Hematopoietic multipotent progenitor cell treated with erythropoietin and hydrocortisone succinate and interleukin-3 and kit ligand, for 6 days (in vitro differentiated cells): ENCODE measurements at places on chromosomes 16 and 17.

DNA sequence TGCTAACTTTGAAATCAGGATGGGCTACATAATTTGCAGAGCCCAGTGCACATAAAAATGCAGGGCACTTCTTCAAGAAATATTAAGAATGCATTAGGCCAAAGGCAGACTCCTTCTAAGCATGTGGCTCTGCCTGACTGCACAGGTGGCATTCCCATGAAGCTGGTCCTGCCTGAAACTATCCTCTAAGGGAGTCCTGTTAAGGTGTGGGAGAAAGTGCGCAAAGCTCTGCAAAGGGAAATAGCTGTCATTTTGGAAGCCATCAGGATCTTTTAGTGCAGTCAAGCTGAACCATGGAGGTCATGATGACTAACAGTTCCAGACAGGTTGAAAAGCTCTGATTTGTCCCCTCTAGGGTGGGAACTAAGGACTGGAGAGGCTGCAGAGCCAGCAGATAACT is 41.9 kb upstream of the CRHR1 start:
- no peak for DNase-seq

DNA sequence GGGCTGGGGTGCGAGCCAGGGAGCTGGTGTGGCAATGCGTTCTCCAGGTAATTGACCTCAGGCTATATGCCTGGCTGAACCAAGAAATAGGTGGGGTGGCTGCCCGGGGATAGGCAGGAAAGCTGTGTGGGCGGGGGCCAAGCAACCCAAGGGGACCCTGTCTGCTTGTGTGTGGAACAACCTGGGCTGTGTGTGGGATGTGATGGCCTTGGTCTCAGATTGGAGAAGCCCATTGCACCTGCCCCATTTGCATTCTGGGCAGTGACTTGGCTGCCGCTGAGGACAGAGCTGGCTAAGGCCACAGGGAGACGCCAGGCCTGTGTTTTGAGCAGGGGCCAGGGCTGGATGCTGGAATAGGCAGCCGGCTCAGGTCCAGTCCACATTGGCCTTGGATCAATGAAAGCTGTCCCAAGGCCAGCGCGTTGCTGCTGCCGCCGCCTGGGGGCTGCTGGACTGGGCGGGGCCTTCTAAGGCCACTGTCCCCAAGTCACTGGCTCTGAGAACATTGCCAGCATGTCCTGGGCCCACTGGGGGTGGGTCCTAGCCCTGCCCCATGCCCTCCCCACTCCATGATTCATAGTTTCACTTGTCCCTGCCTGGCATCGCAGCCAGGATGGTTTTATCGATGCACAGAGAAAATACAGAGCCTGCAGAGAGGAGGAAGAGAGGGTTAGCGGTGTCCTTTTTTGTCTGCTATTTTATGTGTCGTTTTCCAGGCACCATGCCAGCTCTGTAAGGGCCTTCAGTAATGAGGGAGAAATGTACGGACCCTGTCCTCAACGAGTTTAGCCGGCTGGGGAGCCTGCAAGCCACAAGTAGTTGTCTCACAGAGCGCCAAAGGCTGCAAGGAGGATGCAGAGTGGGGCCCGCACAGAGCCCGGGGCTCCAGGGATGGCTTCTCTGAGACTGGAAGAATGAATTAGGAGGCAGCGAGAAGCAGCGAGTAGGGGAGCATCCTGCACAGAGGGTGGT is 43.9 kb downstream of the NKD1 start:
- DNase-seq: no peak

GRCh38 chr17:56723421-56723820 is 110.3 kb downstream of the C17orf67 start:
- DNase-seq: no peak

GRCh38 chr17:69501591-69502468 is 87.3 kb downstream of the MAP2K6 start:
- DNase-seq: no peak

DNA sequence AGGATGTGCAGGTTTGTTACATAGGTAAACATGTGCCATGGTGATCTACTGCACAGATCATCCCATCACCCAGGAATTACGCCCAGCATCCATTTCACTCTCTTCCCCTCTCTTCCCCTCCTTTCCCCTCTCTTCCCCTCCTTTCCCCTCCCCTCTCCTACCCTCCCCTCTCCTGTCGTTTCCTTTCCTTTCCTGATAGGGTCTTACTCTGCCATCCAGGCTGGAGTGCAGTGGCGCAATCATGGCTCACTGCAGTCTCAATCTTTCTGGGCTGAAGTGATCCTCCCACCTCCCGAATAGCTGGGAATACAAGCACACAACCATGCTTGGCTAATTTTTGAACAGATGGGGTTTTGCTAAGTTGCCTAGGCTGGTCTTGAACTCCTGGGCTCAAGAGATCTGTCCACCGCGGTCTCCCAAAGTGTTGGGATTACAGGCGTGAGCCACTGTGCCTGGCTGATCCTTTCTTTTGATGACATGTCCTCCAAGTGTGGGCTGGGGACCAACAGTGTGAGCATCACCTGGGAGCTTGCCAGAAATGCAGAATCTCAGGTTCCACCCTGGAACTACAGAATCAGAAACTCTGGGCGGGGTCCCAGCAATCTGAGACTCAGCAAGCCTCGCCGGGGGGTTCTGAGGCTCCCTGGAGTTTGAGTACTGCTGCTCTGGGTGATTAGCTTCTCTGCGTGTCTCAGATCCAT is 10.8 kb downstream of the ATP2C2 start:
- no peak for DNase-seq
